Activated CD4-positive, CD25-positive, alpha-beta regulatory T cell (primary cell): ENCODE measurements at places on chromosomes 7 and 10.

GRCh38 chr7:118151671-118152070, 32.3 kb upstream of the LSM8 start:
- no peak for DNase-seq

DNA sequence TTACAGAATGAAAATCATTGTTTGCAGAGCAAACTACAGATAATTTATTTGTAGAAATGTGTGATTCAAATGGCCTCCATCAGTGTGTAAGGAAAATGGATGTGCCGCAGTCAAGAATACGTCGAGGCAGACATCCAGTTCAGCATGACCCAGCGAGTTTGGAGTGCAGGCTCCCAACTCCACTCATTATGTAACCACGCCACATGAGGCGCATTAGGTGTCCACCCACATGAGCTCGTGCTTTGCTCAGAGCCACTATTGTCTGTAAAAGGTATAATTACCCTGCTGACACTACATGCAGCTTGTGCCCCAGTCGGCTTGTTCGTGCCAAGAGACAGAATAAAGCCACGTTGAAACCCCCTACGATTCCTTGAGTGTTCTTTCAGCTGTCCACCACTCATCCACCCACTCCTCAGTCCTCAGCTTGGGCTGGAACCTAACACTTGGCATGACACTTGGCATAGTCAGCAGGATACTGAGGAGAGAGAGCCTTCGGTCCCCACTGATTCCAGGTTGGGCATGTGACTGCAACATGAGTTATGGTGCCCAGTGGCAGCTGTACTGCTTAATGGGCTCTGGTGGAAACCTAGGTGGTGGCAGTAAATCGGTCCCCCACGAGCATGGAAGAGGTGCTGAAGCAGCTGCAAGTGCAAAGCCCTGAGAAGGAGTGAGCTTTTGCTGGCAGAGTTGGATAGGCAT, 102.7 kb downstream of the BICC1 start:
- DNase-seq, result no peak

- no peak for DNase-seq
These were observed 34.5 kb downstream of the LARP4B start for GRCh38 chr10:896982-897381.

DNA sequence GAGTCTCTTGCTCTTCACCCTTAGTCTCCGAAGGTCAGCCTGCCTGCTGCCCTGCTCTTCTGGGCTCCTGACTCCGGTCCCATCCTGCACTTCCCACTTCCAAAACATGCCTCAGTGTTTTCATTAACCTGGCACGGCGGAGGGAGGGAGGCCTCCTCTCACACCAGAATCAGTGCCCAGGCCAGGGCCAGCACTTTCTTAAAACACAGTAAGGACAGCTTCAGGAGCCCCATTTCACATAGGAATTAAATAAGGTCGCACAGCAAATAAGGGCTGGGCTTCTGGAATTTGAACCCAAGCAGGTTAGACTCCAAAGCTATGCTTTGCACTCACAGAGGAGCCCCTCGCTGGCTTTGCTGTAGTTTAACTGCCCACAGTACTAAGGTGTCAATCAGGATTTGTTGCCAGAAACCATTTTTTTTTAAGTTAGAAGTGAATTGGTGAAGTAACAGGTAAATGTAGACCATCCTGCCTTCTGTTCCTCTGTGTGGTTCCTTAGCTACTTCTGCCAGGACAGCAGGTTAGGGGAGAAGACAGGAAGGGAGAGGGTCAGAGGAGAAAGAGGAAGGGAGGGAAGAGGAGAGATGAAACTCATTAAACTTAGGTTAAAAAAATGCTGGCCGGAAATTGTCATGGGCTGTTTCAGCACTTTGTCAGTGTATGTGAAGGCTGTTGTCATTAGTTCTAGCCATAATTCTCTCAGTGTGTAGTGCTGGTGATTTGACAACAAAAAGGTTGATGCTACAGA, 1.1 kb downstream of the RASSF4 start:
- no peak for DNase-seq

- DNase-seq, result no peak
These were observed 3.6 kb upstream of the ARID5B start for GRCh38 chr10:61897671-61898434.

DNA sequence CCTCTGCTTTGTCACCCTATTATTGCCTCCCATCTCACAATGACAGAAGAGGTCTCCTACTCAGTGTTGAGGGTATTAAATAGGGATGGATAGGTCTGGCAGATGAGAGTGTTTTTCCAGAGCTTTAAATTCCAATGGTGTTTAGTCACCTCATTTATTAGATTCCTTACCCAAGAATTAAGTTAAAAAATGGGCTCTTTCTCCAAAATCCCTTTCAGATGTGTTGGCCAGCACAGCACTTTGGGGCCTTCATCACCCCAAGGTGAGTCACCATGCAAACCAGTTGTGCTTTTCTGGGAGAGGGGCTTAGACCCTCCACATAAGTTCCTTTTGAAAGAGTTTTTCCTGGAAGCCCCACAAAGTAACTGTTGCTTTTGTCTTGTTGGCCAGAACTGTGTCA, 78.4 kb downstream of the CYP26A1 start:
- DNase-seq, result no peak

- DNase-seq, result no peak
These were observed 26.7 kb upstream of the ABLIM1 start for GRCh38 chr10:114684822-114685209.

- DNase-seq, result no peak
These were observed 25.7 kb upstream of the PDCD4 start for GRCh38 chr10:110845756-110846620.
